ENCODE measurements at places on chromosomes 1 and 21. TPM values are rescaled to one million over a fixed set of nuclear protein-coding genes. Genes with fewer than 3 reads are reported as not detected.

CCDC185 gene
- not detected for total RNA-seq

C1orf94 gene
- not detected for total RNA-seq

DNA sequence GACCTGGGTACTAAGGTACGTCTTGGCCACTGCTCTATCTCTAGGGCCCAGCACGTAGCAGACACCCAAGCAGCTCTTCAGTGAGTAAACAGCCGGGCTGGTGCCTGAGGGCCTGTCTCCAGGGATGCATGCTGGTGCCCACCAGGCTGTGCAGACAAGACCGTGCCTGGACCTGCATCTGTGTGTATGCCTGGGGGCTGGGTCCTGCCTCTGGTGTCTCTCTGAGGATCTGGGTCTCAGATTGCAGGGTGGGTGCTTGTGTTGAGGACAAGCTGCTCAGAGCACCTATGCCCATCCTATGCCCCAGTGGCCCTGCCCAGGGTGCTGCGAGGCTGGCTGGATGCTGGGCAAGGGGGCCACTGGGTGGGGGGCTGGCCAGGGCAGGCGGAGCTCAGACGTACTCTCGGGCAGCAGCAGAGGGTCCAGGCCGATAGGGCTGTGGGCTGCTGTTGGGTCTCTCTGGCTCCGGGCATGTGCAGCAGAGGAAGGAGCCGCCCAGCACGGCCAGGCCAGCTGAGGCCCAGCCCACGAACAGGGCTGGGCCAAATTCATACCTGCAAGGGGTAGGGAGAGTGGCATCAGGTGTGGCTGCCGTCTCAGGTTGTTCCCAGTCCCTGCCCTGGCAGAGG is 4.4 kb downstream of the CLDN19 start:
- no peak for DNase-seq

GRCh38 chr1:203537806-203538464 is 44.0 kb downstream of the OPTC start:
- DNase-seq = no peak

DNA sequence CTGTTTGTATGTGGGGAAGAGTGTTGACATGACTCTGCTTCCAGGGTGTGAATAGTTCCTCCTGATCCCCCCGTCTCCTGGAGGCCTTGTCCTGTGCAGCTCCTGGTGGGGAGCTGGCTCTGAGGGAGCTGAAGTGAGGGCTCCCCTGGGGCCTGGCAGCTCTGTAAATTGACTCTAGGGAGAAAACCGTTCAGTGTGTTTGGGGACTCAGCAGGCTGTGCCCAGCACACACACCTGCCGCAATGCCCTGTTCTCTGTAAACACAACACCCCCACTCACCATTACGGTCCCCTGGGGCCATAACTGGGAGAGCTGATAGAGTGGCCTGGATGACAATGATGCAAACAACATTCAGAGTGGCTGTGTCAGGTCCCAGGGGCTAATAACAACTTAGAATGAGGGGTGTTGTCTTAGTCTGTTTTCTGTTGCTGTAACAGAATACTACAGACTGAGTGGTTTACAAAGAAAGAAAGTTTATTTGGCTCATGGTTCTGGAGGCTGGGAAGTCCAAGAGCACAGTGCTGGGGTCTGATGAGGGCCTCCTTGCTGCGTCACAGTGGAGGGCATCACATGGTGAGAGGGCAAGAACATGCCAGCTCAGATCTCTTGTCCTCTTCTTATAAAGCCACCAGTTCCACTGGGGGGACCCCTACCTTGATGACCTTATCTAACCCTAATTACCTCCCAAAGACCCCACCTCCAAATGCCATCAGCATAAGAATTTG is 15.3 kb downstream of the ADORA1 start:
- DNase-seq = no peak

DNA sequence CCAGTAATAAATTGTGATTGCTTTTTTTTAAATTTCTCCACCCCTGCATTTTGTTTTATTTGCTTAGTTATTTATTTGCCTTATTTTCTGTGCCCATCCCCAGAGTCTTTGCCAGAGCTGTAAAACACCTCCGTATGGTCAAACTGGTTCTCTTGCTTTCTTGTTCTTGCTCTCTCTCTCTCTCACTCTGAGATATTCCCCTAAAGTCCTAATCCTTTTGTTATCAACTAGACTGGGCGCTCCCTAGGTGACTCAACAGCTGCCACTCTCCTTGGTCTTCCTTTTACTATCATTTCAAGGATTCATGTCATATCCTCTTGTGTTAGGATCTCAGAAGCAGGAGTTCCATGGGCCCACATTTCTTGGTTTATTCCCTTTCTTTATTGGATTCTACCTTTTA is 160.0 kb downstream of the PRDM2 start:
- DNase-seq = no peak

- no peak for DNase-seq
Measured at GRCh38 chr1:160428053-160428452, 27.7 kb downstream of the VANGL2 start.

DNA sequence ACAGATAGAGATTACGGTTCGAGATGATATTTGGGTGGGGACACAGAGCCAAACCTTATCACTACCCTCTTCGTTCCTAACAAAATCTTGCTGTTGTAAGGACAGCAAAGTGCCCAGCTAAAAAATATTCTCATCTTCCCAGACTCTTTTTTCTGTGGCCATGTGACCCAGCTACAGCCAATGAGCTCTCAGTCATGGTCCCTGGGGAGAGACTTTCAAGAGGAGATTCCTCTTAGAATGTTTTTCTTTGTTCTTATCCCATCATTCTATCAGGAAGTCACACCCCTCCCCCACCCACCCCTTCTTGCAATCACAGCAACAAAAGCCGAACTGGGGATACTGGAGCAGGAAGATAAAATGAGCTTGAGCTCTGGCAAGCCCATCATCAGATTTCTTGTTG is 247.1 kb downstream of the CHRM3 start:
- DNase-seq = no peak

GRCh38 chr1:231691618-231692259 is 65.1 kb downstream of the DISC1 start:
- no peak for DNase-seq

- no peak for DNase-seq
Measured at GRCh38 chr1:19835578-19835977, 20.5 kb upstream of the RNF186 start.

- no peak for DNase-seq
Measured at GRCh38 chr21:41258617-41259016, 58.0 kb upstream of the FAM3B start.
